ENCODE measurements at places on chromosomes 2 and 18.

DNA sequence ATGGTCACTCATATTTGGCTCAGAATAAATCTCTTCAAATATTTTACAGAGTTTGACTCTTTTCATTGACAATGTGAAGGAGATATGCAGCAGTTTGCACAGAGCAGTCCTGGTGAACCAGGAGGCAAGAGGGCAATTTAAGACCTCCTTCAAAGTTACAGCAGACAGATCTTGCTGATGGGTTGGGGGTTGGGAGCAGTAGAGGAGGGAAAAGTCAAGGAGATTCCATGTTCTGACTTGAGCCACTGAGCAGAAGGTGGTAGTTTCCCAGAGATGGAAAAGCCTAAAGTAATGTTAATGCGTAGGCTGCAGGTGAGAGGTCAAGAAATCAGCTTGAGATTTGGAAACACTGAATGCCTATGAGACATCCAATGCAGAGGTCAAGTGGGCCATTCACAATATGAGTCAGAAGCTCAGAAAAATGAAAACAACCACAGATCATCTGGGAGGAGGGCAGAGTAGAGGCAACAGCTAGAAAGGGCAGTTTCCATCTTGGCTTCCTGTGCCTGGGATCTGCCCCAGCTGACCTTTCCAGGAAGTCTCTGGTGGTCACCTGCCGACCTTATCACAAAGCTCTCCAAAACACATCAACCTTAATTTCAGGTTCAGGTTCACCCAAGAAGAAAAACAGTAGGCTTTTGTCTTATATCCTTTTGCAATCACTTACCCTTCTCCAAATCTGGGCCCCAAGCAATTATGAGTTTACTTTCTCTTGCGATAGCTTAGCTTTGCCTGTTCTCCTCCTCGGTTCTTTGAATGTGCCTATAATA lies 197.5 kb upstream of the ARL4C start:
- DNase-seq = no peak

DNA sequence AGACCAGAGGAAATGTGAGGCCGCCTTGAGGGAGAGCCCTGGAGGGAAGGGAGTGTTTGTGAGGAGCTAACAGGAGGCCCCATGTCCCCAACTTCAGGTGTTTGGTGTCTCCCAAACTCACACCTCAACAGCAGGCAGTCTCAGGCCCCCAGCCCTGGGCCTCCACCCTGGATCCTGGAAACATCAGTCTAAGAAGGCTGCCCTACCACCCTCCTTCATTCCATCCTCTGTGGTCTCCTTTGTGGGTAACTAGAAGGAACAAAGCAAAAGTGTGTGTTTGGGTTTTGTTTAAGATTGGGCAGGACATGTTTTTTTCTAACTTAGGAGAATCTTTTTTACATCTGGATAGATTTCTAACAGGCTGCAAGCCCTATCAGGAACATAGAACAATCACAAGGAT lies 404.3 kb downstream of the BCL11A start:
- no peak for DNase-seq

DNA sequence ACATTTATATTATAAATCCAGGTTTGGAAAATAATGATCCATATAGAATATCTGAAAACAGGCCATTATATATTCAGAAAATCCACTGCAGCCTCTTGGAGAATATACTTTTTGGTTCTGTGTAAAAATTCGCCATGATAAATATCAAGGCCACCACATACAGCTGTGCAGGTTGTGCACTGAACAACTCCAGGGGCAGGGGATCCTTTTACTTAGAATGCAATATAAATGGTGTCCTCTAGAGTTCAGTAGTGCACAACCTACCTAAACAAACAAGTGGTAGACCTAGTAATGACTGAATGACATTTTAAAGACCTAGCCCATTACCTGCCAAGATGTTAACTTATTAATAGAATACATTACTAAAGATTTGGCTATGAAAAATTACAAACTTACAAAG lies 22.4 kb downstream of the MOGAT1 start:
- DNase-seq = no peak

DNA sequence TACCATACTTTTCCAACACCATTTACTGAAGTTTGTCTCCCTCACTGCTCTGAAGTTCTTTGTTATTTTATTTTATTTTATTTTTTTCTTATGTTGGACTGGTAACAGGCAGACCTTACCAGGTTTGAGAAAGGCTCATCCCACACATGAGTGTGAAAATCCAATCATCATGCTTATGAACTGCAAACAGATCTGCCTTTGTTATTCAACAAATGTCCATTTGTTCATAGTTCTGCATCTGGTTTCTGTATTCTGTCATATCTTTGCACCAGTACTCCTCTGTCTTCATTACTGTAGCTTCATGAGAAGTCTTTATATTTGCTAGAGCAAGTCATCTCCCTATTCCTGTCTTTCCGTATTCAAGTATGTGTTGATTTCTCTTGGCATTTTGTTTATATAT lies 5.3 kb downstream of the RNU2-63P start:
- DNase-seq = no peak

- no peak for DNase-seq
Observed at GRCh38 chr2:62432407-62432806, 73.6 kb downstream of the TMEM17 start.

- DNase-seq = no peak
Observed at GRCh38 chr2:101089419-101089818, 61.8 kb downstream of the TBC1D8 start.

DNA sequence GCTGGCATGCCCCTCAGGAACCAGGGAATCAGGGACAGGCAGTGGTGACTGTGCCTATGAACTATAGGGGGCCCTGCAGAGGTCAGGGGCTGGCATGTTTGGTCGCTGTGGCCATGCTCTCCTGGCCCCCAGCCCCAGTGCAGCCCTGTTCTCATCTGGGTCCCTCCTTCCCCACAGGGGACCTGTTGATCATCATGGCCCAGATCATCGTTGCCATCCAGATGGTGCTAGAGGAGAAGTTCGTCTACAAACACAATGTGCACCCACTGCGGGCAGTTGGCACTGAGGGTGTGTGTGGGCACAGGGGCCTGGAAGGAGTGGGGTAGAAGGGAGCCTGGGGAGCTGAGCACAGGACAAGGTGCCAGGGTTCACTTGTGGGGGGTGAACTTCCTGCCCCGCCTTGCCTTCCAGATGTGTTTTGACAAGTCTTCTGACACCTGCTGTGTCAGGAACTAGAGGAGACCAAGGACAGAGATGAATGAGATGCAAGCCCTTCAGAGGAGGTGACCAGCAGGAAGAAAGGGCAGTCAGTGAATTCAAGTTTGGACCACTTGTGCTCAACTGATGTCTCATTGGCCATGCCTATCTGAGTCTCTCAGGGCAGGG lies 9.6 kb upstream of the CENPA start:
- DNase-seq = no peak

GRCh38 chr18:79169958-79170555 lies 100.9 kb downstream of the ATP9B start:
- DNase-seq = no peak

Measured in C1 segment of cervical spinal cord (tissue), 14 donors.